ENCODE measurements at places on chromosomes 13 and 19.

DNA sequence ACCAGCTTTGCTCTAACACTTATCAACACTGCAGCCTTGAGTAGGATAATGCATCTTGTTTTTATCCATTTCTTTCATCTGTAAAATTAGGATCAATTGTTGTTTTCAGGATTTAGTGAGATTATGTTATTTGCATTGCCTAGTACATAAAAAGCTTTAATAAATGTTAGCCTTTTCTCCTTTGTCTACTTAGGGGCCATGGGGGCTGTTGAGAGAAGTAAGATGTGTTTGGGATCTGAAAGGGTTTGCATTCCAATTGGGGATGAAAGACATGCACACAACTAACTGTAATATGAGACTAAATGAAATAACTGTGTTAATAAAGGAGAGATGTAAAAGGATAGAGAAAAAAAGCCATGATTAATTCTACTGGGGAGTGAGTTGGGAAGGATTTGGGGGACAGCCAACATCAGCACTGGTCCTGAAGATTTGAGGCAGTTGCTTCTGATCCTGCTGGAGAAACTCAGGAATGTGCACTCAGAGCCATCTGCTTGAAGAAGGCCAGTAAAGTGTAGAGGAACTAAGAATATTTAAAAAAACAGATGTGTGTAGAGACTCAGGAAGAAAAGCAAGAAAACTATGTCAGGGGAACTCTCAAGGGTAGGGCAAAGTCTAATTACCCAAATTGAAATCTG lies 236.3 kb downstream of the OLFM4 start:
- no peak for DNase-seq

GRCh38 chr19:5126498-5127223 lies 157.7 kb downstream of the KDM4B start:
- DNase-seq = no peak

- DNase-seq = no peak
Measured at GRCh38 chr19:11141937-11142527, 13.6 kb downstream of the SPC24 start.

DNA sequence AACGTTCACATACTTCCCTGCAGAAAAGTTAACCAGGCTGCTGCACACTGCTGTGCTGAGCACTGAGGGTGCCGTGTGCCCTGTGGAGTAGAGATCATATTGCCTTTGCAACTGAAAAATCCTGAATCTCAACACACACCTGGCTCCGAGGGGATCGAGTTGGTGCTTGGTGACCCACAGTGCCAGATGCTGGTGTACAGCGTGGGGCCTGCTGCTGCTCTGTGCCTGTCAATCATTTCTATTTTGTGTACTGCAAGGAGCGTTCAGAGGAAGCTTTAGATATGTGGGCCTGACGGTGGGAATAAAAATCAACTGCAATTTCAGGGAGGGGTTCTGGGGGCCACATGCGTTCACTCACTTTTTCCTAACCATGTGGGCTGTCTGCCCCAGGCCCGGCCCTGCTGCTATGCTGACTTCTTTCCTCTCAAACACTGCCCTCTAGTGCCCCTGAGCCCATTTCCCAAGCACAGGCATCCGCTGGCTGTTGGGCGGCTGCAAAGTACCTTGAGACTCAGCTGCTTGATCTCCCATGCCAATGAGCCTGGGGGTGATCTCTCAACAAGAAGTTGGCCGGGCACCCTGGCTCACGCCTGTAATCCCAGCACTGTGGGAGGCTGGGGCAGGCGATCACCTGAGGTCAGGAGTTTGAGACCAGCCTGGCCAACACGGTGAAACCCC lies 9.7 kb upstream of the LENG8 start:
- peak; percentile 89 for DNase-seq

DNA sequence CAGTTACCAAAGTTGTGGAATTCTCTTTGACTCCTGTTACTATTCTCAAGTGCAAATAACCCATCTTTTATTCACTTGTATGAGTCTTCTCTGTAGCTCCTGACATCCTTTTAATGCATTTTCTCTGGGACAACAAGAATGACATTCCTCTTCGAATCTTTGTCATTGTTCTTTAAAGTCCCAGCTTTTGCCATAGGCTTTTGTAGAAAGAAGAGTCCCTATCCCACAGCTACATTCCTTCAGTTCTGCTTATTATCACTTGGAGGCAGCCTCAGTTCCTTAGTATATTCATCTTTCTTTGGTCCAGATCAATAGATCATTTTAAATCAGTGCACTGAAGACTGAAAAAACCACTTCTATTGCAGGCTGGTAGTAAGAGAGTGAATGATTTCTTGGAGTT lies 560.2 kb downstream of the DACH1 start:
- DNase-seq = no peak

- DNase-seq = no peak
Measured at GRCh38 chr13:94667190-94667589, 45.2 kb downstream of the SOX21 start.

- DNase-seq = no peak
Measured at GRCh38 chr13:75326173-75327134, 155.5 kb downstream of the TBC1D4 start.

DNA sequence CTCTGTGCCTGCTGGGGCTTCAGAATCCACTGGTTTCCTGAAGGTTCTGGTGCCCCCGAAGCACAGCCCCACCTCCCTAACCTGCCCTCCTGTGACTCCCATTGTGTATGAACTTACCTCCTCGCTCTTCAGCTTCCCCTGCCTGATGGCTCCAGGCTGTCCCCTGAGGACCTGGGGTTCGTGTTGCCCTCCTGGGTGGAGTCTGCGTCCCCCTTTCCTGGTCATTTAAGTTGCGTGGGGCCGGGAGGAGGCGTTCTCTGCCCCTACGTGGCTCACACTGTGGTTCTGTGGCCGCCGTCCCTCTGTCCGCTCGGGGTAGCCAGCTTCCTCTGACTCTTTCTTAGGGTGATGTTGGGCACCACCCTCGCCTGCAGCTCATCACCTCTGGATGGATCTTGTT lies 13.9 kb downstream of the TFDP1 start:
- no peak for DNase-seq

DNA sequence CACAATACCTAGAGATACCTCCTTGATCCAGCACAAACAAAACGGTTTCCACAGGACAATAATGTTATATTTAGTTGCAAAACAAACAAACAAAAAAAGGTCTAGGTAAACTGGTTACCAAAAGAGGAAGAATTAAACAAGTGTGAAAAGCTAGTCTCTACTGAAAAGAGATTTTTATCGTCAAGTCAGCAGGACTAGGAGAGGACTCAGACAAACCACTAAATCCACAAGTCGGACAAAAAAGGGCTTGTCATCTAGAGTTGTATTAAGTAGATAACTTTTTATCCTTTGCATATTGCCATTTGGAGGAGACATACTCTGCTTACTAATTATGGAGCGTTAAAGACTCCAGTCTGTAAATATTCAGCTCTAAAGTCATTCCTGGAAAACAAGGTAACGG lies 9.9 kb upstream of the KPNA3 start:
- DNase-seq = no peak

DNA sequence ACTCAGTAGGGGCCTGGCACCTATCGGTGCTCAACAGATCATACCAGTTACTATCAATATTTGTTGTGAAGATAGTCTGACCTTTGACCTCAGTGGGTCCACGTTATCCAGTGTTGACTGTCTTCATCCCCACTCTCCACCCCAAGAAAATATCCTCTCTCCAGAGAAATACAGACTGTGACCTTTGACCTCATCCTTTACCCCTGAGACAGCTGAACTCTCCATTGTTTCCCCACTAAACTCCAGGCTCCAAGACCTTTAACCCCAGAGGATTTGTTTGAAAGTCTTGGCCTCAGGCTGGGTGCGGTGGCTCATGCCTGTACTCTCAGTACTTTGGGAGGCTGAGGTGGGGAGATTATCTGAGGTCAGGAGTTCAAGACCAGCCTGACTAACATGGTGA lies 22.6 kb upstream of the PPP5C start:
- DNase-seq = no peak

- DNase-seq = no peak
Measured at GRCh38 chr13:26914148-26914547, 153.6 kb upstream of the GPR12 start.

GRCh38 chr13:54573186-54573585 lies 1544.6 kb downstream of the OLFM4 start:
- no peak for DNase-seq

- DNase-seq = no peak
Measured at GRCh38 chr13:109309625-109310363, 476.6 kb downstream of the IRS2 start.

DNA sequence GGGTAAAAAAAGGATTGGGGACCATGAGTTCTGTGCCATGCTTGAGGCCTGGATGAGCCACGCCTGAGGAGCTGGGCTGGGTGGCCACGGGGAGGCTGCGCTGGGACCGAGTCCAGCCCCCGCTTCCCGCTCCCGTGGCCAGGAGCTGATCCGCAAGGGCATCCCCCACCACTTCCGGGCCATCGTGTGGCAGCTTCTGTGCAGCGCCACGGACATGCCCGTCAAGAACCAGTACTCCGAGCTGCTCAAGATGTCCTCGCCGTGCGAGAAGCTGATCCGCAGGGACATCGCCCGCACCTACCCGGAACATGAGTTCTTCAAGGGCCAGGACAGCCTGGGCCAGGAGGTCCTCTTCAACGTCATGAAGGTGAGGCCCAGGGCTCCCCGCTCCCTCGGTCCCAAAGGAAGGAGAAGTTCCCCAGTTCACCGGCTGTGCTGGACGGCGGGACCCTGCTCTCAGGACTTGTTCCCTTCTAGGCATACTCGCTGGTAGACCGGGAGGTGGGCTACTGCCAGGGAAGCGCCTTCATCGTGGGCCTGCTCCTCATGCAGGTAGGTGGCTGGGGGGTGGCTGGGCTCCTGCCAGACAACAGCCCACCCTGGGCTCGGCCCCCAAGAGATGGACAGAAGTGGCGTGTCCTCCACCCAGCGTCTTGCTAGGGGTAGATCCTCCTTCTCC lies 18.9 kb downstream of the EVI5L start:
- peak; percentile 61 for DNase-seq

Measured in Ammon's horn (tissue), 1 donor.